ENCODE measurements at places on chromosomes 2 and 18.

DNA sequence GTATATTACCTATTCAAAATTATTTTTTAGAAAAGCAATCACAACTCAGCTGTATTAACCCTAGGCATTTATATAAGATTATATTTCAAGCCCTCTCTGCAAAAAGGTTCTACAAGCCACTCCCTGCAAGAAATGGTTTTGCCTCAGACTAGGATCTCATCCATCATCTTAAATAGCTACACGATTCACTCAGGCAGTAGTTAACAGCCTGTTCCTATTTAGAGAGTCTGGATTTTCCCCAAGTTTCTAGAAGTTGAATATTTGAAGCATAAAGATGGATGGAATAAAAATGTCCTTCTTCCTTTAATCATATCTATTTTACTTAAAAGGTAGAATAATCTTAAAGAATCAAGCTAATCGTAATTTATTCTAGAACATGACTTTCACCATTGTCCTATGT is 167.1 kb upstream of the STK17B start:
- DNase-seq: no peak

DNA sequence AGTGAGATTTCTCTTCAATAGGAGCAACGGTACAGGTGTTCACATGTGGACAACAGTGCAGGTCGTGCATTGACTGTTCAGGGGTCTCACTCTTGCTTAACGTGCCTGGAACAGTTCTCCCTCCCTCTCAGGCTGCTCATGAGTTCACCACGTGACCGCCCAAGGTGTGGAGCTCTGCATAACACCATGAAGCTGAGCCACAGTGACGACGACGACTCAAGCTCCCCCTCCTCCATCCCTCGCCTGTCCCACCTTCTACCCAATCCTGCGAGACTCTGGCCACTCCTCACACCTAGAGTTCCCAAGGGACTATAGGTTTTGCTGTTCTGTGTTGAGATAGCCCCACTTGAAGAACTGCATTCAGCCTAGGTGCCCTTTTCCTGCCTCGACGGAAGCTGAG is 42.8 kb downstream of the STK25 start:
- DNase-seq: no peak

DNA sequence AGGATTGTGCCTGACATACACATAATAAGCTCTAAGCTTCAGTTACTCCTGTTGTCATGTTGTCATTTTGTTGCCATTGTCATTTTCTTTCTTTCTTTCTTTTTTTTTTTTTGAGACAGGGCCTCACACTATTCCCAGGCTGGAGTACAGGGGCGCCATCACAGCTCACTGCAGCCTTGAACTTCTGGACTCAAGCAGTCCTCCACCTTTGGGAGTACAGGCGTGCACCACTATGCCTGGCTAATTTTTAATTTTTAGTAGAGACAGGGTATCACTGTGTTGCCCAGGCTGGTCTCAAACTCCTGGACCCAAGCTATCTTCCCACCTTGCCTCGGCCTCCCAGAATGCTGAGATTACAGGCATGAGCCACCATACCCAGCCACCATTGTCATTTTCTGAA is 30.9 kb upstream of the SCLY start:
- no peak for DNase-seq

DNA sequence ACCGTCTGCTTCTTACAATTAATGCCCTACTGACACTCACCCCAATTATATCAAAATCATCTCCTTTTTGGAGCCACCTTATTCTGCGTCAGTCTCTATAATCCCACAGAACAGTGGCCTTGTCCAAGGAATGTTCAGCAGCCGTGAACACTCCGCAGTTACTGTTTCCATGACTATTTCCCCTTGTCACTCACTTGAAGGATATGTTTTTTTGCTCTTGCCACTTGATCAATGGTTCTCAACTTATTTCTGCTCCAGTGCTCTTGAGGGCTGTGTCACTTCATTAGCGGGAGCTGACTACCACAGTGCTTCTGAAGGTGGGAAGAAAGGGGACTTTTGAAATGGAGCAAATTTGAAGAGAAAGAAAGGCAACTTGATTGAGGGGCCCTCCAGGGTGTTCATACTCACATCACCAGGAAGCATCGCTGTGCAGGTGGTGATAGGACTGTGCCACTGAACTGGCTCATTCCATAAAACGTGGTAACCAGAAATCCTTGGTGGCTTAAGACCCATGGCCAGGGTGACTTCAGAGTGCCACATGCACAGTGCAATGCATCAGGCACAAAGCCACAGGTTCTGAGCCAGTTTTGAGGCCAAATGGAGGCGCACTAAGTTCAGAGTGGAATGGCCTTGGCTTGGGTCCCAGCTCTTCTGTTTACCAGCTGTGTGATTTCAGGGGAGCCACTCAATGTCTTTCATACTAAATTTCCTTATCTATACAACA is 320.6 kb upstream of the RAB12 start:
- DNase-seq: no peak

- DNase-seq: no peak
Measured at GRCh38 chr18:26386441-26386840, 160.2 kb downstream of the TAF4B start.

GRCh38 chr18:49127471-49128190 is 176.9 kb upstream of the SMAD7 start:
- no peak for DNase-seq

- DNase-seq: no peak
Measured at GRCh38 chr18:78895207-78896001, 84.2 kb upstream of the SALL3 start.
